ENCODE measurements at places on chromosomes 6 and 20. TPM values are rescaled to one million over a fixed set of nuclear protein-coding genes. Genes with fewer than 3 reads are reported as not detected.

PTP4A1 gene
- polyA plus RNA-seq = 16.5 TPM

SLCO4A1 gene
- polyA plus RNA-seq = 12.4 TPM

PAK5 gene
- 0.22 TPM for polyA plus RNA-seq

TFAP2C gene
- 0.65 TPM for polyA plus RNA-seq

CENPW gene
- polyA plus RNA-seq = 2.6 TPM

TBXT gene
- not detected for polyA plus RNA-seq

ULBP2 gene
- polyA plus RNA-seq = 2.5 TPM

ASF1A gene
- polyA plus RNA-seq = 15.1 TPM

MYCT1 gene
- polyA plus RNA-seq = 6.4 TPM

PNLDC1 gene
- polyA plus RNA-seq = 0.34 TPM

BANF2 gene
- polyA plus RNA-seq = not detected

TPD52L2 gene
- polyA plus RNA-seq = 73.1 TPM

DNA sequence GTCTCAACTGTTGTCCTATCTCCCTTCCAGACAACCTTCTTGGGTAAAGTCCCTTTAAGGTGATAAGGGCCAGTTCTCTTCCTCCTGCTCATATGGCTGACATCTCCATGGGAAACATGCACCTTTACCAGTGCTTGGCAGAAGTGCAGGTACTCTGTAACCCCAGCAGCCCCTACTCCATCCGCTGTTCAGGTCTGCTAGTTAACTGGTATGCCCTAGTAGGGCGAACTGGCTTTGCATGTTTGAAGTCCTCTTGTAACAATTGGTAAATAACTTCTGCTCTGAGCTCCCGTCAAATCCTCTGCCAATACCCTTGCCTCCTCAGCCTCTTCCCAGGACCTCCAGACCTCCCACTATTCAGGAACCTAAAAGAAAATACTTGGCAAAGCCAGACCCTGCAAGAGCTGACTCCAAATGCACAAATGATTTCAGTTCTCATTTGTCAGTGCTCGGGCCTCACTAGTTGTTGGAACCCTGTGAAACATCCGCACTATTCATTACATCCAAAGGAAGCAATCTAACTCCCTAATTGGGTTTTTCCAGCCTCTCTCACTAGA is 703.7 kb downstream of the MAFB start:
- DNase-seq = peak; percentile 55

- DNase-seq = no peak
These were observed 89.7 kb downstream of the LY86 start for GRCh38 chr6:6678185-6678671.

DNA sequence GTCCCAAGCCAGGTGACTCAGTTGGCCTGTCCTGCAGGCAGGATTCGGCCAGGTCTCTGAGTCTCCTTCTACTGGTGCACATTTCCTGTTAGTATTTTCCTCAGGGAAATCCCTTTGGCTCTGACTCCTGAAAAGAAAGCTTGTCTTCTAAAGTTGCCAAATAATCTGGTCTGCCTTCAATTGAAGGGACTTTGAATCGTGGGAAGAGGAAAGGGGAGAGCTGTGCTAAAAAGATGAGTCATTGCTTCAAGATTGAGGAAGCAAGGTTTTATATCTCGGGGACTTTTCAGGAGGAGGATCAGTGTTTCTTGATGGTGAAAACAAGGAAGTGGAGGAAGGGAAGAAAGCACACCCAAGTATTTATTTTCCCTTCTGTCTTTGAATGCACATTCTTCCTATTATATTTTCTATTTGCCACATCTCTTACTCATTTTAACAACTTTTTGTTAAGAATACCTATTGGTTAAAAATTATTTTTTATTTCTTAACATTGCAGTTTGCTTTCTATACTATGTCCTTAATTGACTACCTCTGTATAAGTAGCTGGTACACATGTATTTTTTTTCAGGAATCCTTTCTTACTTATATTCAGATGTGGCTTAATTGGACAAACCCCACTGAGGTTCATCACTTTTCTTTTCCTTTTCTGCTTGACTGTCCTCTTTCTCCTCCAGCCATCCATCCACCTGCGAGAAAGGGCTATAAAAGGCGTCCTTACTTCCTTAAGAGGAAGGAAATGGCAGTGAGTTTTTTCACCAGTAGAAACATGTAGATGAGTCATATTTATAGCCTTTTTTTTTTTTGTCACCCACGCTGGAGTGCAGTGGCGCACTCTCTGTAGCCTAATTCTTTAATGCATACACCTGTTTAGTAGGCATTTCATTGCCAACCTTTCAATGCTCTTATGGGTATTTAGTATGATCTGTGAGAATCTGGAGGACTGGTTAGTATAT is 15.0 kb upstream of the IFNGR1 start:
- no peak for DNase-seq

GRCh38 chr6:143368426-143368825 is 82.1 kb downstream of the ADAT2 start:
- no peak for DNase-seq

GRCh38 chr6:110226261-110226660 is 46.0 kb downstream of the CDC40 start:
- DNase-seq = no peak

DNA sequence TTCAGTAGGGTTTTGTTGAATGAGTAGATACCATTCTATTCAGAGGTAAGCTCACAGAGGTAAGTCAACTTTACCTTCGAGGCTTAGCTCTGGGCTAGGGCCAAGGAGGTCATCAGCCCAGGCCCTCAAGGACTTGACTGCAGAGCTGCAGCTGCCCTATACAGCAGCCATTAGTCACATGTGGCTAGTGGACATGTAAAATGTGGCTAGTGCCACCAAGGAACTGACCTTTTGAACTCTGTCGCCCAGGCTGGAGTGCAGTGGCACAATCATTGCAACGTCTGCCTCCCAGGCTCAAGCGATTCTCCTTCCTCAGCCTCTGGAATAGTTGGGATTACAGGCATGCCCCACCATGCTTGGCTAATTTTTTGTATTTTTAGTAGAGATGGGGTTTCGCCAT is 47.9 kb upstream of the EPB41L1 start:
- DNase-seq = no peak

- no peak for DNase-seq
These were observed 8.0 kb downstream of the NKX2-4 start for GRCh38 chr20:21389368-21389767.

- DNase-seq = no peak
These were observed 231.4 kb downstream of the PAX1 start for GRCh38 chr20:21936720-21937380.

DNA sequence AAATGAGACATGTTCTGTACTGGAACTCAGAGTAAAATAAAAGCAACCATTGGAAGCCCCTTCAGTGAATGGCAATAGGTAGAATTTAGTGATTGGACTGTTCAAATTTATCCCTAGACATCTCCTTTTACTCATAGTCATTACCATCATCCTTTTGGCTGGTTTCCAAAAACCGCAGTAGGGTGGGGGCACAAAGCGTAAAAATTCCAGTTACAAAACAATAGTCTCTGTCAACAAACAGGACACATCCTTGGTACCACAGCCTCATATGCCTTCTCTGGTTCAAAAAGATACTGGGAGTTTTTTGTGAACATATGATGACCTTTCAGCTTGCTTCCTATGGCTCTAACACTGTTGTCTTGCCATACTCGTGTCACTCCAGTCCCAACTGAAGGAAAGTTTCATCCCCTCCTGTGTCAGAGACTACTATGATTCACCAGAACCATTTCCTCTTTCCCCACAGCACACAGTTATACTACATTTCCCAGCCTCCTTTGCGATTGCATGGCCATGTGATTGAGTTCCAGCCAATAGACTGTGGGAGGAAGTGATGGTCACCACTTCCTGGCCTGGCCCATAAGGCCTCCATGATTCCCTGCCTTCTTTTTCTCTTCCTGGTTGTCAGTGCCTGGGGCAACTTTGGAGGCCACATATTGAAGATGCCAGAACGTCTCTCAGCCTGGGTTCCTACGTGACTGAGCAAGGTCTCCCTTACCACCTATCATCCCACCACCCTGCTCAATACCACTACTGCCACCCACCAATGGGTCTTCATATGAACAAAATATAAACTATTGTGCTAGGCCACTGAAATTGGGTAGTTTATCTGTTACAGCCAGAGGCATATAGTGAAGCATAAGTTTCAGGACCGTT is 162.4 kb downstream of the ID4 start:
- no peak for DNase-seq

- peak; percentile 65 for DNase-seq
These were observed 85.8 kb downstream of the ZFP64 start for GRCh38 chr20:52105442-52106422.

DNA sequence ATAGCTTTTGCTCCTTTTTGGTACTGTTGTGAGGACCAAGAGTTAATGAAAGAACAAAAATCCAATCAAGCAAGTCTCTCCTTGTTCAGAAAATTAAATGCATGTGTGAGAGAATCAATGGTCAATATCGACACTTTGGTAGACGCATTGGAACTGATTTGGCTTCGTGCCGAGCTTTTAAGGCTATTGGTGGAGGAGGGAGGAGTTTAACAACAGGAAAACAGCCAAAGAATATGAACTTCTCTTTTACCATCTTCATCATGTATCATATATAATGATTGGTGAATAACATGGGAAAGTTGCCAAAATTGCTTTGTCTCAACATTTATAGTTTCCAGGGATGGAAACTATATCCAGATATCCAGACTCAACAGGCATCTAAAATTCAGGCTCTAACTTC is 266.5 kb upstream of the CITED2 start:
- DNase-seq = no peak

GRCh38 chr6:18693881-18694280 is 306.7 kb downstream of the RNF144B start:
- no peak for DNase-seq

DNA sequence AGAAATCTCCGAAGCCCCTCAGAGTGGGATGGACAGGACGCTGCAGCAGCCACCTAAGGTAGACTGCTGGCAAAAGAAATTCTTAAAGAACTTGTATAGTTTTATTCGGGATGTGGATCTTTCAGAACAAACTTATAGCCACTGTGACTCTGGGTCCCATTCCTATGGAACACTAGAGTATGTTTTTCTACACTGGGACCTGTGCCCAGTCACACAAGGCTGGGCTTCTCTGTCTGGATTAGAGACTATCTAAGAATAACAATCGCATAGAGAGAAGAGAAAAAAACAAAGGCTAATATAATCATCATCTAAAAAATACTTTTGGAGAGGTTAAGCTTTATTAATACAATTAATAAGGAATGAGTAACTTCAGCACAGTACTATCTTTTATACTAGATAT is 28.9 kb downstream of the RMND1 start:
- no peak for DNase-seq

- DNase-seq = no peak
These were observed 16.6 kb upstream of the SLC22A1 start for GRCh38 chr6:160104821-160105517.

GRCh38 chr6:110216140-110216539 is 35.9 kb downstream of the CDC40 start:
- no peak for DNase-seq

- DNase-seq = no peak
These were observed 89.1 kb upstream of the RIPOR2 start for GRCh38 chr6:25024821-25025220.

DNA sequence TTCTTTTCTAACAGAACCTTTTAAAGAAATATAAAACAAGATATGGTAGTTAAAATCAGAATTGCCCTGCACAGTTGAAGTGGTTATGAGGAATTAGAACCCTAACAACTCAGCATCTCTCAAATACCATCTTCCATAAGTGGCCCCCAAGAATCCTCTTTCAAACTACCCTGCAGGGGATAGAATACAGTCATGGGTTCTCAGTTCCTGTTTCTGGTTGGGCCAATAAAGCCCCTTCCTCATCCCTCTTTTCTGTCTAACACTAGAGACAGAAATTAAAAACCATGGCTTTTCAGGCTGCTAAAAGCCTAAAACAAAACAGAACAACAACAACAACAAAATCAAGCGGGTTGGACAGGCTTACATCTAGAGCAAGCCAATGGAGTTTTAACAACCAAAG is 6.7 kb upstream of the LCA5 start:
- no peak for DNase-seq

GRCh38 chr6:15296249-15296648 is 50.4 kb downstream of the JARID2 start:
- no peak for DNase-seq

GRCh38 chr20:61833807-61834610 is 231.7 kb downstream of the TAF4 start:
- DNase-seq = no peak

DNA sequence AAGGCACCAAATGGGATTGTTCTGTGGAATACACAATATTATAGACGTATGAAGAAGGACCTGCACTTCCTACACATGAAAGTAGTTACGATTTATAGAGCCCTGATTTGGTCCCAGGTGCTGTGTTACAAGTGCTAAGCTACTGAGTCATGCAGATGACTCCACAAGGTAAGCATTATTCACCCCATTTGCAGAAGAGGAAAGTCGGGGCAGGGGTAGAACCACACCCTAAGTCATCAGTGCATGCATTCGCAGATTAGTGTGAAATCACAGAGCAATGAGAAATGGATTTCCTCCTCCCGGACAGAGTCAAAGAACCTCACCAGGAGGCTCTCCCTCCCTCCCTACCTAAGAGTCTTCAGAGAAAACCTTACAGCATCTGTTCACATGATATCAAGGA is 279.5 kb downstream of the LRFN2 start:
- no peak for DNase-seq
